ENCODE measurements at places on chromosomes 7 and 10.

GRCh38 chr10:105291571-105291970, 650.5 kb downstream of the SORCS3 start:
- no peak for DNase-seq

DNA sequence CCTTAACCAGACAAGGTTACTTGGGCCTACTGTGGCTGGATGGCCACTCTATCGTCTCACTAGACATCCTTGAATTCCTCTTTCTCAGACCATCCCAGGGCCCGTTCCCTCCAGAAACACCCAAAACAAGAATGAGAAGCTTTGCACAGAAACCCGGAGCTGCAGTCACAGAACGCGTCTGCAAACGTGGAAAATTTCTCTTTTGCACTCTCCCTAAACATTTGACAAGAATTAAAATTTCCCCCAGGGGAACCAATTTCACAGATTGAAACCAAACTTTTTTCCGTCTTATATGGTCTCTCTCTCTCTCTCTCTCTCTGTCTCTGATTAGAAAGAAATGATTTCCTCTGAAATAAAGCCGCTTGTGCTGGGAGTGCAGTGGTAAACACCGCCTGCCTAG, 120.7 kb downstream of the MKX start:
- DNase-seq: no peak

- DNase-seq: no peak
Measured at GRCh38 chr7:28654110-28654509, 241.8 kb downstream of the CREB5 start.

- DNase-seq: peak; percentile 48
Measured at GRCh38 chr10:94963901-94964300, 25.4 kb downstream of the CYP2C9 start.

- DNase-seq: no peak
Measured at GRCh38 chr7:156353352-156353751, 287.2 kb upstream of the RNF32 start.

DNA sequence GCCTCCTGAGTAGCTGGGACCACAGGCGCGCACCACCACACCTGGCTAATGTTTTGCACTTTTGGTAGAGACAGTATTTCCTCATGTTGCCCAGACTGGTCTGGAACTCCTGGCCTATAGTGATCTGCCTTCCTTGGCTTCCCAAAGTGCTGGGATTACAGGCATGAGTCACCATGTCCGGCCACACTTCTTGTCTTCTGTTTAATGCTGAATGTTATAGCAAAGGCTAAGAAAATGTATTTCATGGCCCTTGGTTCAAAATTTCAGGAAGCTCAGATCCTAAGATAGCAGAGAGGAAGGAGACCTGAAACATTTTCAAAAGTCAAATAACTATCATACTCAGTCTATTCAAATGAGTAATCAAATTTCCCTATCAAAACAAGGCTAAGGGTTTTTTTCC, 229.6 kb downstream of the BAMBI start:
- no peak for DNase-seq

DNA sequence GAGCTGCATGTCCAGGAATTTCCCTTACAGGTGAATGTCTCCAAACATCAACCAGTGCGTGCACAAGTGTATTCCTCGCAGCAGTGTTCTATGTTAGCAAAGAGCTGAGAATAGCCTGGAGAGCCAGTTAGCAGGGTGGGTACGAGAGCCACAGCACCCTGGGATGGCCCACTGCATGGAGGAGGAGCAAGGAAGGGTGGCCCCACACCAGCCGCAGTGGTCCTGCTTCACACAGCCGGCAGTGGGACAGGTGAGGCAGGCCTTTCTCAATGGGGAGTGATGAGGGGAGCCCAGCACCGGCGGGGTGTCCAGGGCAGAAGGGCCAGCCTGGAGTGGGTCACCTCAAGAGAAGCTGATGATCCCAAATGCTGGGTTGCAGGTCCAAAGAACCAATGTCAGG, 240.7 kb downstream of the TCERG1L start:
- no peak for DNase-seq

GRCh38 chr10:70233939-70234300, 691 bp upstream of the PPA1 start:
- DNase-seq: no peak

GRCh38 chr7:116185956-116186355, 24.4 kb upstream of the TES start:
- DNase-seq: no peak

GRCh38 chr10:92181575-92181974, 109.3 kb downstream of the CPEB3 start:
- DNase-seq: no peak

DNA sequence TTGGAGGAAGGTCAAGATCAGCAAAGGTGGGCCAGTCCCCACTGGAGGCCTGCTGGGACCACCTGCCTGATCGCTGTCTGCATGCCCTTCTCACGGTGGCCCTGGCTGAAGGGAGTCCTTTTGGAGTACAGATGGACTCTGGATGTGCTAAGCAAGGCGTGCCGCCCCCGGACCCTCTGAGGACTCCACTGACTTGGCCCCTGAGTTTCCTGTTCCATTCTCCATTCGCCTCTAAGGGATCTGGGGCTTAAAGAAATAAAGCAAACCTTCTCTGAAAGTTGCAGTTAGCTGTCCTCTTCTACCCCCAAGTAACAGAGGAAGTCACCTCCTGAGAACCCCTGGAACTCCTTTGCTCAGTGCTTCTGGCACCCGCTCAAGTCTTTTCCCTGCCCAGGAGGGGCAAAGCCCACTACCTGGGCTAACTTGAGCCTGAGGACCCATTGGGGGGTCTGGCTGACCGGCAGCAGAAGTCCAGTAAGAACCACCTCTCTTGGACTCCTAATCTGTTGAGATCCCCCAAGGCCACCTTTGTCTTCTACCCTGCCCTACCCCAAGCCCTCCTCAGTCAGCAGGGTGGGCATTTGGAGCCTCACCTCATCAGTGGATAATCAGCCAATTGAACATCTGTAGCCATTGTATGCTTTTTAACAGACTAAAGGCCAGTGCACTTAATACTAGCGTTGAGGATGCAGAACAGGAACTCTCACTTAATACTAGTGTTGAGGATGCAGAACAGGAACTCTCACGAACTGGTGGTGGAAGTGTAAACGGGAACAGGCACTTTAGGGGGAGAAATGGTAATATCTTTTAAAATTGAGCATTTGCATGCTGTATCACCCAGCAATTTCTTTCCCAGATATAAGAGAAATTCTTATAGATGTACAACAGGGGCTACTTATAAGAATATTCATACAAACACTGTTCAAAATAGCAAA, 2.2 kb downstream of the TBATA start:
- DNase-seq: no peak

- no peak for DNase-seq
Measured at GRCh38 chr10:107554333-107554732, 389.8 kb upstream of the SORCS1 start.

DNA sequence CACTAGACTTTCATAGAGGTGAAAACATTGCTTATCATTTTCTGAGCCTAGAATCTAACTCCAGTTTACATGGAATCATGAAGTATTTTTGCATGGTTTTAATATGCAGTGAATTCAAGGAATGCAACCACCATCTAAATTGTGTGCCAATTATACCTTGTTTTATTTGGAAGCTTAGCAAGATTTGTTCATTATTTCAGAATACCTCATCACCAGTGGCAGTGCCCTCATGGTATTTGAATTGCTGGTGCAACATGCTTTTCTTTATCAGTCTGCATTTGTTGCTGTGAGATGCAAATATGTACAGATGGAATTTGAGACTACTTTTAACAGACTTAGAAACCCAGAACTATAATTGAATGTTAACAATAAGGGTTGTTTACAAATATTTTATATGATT, 18.7 kb upstream of the ZNF800 start:
- no peak for DNase-seq

GRCh38 chr7:117872561-117873309, 506 bp downstream of the CTTNBP2 start:
- no peak for DNase-seq

DNA sequence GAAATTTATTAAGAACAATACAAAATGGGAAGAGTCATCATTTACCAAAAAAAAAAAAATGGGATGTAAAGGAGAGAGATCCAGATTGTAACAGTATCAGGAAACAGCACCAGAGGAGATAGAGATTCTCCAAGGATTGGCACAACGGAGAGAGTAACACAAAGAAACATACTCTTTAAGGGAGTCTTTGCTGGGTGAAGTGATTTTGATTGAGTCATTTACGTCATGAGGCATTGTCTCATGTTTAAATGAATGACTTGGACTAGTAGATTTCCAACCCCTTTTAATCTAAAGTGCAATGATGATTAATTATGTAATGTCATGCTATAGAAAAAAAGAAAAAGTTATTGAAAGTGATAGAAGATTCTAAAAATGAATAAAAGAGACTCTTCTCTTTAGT, 68.8 kb downstream of the ITGB8 start:
- no peak for DNase-seq

GRCh38 chr7:30729642-30730041, 22.3 kb upstream of the INMT start:
- DNase-seq: no peak

- peak; percentile 51 for DNase-seq
Measured at GRCh38 chr7:101094791-101095375, 9.6 kb downstream of the TRIM56 start.

GRCh38 chr10:44581996-44582395, 197.1 kb upstream of the CXCL12 start:
- DNase-seq: no peak

- no peak for DNase-seq
Measured at GRCh38 chr10:86410542-86411124, 44.0 kb upstream of the GRID1 start.

DNA sequence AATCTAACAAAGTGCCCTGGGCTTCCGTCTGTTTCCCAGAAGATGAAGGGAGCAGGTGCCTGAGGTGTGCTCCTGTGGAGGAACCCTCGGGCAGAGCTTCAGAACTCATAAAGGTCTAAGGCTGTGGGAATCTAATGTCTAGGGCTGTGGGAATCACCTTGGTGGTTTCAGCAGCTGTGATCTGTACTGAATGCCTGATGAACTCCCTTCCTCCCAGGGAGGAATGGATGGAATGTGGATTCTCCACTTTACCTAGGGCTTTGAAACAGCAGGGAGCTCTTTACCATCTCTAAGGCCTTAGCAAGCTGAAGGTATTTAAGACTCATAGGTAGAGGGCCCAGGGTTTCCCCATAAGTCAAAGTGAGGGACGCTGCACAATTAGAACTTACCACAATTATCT, 36.0 kb upstream of the SEMA3E start:
- DNase-seq: no peak

DNA sequence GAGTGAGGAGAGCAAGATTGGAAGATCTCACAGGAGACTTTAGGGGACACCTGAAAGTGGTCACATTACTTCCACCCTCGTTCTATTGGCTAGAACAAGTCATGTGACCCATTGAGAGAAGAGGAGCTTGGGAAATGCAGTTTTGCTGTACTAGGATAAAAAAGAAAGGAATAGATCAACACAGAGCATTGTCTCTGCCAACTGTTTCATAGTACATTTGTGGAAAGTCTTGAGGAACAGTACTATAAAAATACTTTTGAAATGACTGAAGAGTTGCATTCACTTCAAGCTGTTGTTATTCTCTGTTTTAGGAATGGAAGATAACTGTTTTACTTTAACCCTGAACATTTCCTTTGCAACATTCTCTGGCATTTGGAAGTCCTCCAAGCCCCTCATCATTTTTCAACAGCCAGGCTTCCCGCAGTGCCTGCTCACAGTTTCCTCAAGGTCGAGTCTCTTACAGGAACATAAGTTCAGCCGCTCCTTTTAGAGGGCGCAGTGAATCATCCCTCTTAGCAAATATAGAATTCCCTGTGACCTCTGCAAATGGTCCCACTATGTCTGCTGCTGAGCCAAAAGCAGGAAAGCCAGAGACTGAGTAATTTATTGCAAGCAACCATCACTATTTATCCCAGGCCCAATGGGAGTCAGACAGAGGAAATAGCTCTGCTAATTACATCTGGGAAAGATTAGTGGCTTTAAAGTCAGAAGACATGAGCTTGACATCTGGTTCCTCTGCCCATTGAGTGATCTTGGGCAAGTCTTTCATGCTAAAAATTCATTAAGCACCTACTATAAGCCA, 40.7 kb downstream of the MRPL32 start:
- no peak for DNase-seq

DNA sequence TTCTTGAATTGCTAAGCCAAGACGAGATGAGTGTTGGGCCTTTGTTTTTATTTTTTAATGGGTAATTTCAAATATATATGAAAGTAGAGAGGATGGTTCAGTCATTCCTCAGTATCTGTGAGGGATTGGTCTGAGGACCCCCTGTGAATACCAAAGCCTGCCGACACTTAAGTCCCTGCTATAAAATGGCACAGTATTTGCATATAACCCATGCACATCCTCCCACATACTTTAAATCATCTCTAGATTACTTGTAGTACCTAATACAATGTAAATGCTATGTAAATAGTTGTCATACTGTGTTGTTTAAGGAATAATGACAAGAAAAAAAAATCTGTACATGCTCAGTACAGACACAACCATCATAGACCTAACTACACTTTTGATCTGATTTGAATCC, 73.4 kb downstream of the NOD1 start:
- DNase-seq: no peak

GRCh38 chr7:12389089-12389700, 14.5 kb downstream of the VWDE start:
- DNase-seq: no peak

GRCh38 chr7:90592033-90592432, 4.1 kb upstream of the CDK14 start:
- no peak for DNase-seq

DNA sequence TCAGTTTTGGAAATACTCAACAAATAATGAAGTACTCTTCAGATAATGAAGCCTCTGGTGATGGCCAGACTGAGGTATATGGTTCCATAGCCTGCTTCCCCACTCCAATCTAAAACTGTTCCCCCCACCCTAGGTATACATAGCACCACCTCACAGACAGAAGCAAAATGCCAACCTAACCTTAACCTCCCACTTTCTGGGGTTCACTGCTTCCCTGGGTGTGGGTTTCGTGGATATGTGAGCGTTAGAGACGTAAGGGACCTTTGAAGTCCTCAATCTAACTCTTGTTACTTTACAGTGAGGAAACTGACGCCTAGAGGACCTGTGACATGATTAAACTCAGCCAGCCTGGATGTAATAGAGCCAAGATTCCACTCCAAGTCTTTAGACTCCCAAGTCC, 1.4 kb downstream of the RHBDD2 start:
- DNase-seq: no peak

DNA sequence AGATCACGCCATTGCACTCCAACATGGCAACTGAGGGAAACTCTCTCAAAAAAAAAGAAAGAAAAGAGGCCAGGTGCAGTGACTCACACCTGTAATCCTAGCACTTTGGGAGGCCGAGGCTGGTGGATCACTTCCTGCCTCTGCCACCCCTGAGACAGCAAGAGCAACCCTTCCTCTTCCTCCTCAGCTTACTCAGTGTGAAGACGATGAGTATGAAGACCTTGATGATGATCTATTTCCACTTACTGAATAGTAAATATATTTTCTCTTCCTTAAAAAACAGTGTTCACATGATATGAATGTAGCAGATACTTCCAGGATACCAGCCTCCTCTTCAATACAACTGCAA, 2.1 kb upstream of the ZKSCAN1 start:
- DNase-seq: no peak

GRCh38 chr10:21171197-21171935, 274.3 kb upstream of the NEBL start:
- no peak for DNase-seq

- DNase-seq: no peak
Measured at GRCh38 chr10:71627956-71628355, 91.6 kb downstream of the C10orf105 start.

- DNase-seq: no peak
Measured at GRCh38 chr10:43045631-43046287, 31.1 kb upstream of the RET start.

GRCh38 chr10:78602201-78602932, 466.4 kb upstream of the ZMIZ1 start:
- DNase-seq: no peak
